ENCODE measurements at places on chromosomes 6 and 20. TPM values are rescaled to one million over a fixed set of nuclear protein-coding genes. Genes with fewer than 3 reads are reported as not detected.
A peak's percentile ranks its signal among the peaks of the same experiment; 100 is the strongest.

DNA sequence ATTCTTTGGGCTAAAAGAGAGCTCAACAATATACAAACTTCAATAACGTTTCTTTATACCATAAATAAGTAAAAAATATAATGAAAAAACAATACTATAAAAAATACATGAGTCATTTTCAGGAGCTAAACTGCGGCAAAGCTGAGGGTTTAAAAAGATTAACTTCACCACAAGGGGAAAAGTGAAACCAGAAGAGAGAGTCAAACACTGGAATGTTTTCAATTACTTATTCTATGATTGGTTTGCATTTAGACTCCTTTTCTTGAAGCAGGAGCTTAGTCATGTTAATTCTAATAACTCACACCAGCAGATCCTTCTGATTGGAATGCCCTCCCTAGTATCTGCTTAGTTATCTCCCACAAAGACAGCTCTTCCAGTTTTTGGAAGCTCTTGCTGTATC is 627.3 kb downstream of the UTRN start:
- H3K27me3 ChIP-seq = no peaks in the 10 kb centered on the region
- no peak overlapping the region for H3K4me3 ChIP-seq
- H3K27ac ChIP-seq = no peak overlapping the region
- peak; percentile 9 for DNase-seq
- no peaks in the 10 kb centered on the region for H3K4me1 ChIP-seq

DNA sequence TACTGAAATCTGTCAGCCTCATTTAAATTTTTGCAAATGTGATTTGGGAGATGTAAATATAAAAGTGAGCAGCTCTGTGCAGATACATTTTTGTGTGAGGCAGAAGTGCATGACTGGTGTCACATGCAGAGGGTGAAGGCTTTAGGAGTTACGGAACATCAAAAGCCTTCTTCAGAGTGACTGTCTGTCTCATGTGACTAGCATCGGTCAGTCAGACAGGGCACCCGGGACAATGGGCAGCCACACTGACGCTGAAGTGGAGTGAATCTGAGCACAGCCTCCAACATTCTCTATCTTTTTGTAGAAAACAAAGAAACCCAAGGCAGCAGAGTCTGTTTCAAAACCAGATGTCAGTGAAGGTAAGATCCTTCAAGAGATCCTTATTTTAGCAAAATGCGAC is 7.9 kb upstream of the FAM209A start:
- H3K27me3 ChIP-seq = no peaks in the 10 kb centered on the region
- H3K4me3 ChIP-seq = no peak overlapping the region
- no peaks in the 10 kb centered on the region for H3K4me1 ChIP-seq
- no peak overlapping the region for H3K27ac ChIP-seq

CST2 gene
- total RNA-seq = not detected

- no peaks in the 10 kb centered on the region for H3K36me3 ChIP-seq
- peak overlapping the region; percentile 77 for H3K27ac ChIP-seq
- peaks cover 48% of the 10 kb centered on the region for H3K4me1 ChIP-seq
Measured at GRCh38 chr20:38272961-38273360, 12.4 kb upstream of the KIAA1755 start.

- H3K27me3 ChIP-seq = no peaks in the 10 kb centered on the region
- no peak for DNase-seq
- no peak overlapping the region for H3K4me3 ChIP-seq
- H3K36me3 ChIP-seq = no peaks in the 10 kb centered on the region
Measured at GRCh38 chr6:46755865-46756264, 9.1 kb downstream of the ANKRD66 start.

INSM1 gene
- not detected for total RNA-seq

GRCh38 chr6:155352130-155352420 is 37.8 kb upstream of the TFB1M start:
- no peak overlapping the region for H3K4me3 ChIP-seq
- no peak overlapping the region for H3K27ac ChIP-seq
- no peaks in the 10 kb centered on the region for H3K4me1 ChIP-seq
- DNase-seq = no peak
- H3K27me3 ChIP-seq = no peaks in the 10 kb centered on the region

DNA sequence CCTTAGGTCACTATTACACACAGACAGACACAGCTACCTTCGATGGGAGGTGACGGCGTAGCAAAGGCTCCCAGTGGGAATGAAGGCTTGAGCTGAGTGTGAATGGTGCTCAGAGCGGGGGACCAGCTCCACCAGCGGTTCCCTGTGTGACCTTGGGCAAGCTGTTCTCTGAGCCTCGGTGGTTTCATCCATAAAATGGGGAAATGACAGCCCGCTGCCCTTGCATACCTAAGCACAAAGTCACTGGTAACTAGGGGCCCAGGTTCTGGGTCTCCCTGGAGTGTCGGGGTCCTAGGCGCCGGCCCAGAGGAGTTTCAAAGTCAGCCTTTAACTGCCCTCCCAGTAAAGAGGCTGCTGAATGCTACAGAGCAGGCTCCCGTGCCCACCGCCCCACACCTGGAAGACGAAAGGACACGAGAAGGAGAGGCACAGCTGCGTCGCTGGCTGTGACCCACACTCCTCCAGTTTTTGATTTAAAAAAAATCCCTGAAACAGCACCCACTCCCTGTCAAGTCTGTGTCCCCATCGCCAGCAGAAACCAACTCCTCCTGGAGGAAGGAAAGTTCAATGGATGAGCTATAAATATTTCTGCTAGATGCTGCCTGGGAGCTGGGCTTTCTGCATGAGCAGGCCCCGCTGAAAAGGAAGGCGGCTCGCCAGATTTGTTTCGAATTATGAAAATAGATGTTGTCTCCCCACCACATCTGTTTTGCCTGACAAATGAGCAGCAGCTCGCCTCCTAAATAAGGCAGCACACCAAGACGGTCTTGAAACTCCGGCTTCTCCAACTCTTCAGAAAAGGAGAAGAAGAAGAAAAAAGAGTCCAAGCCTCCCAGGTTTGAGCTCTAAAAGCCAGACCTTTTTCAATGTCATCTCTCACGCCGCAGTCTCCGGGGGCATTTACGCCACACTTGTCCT is 27.4 kb downstream of the PMEPA1 start:
- DNase-seq = no peak
- peaks cover 6% of the 10 kb centered on the region for H3K4me1 ChIP-seq
- H3K27ac ChIP-seq = no peak overlapping the region
- no peak overlapping the region for H3K4me3 ChIP-seq
- H3K27me3 ChIP-seq = no peaks in the 10 kb centered on the region
- H3K36me3 ChIP-seq = no peaks in the 10 kb centered on the region

Measured in endothelial cell of umbilical vein (primary cell).